NCI-H1436 (cell line): ENCODE measurements at places on chromosomes 12 and 14.

DNA sequence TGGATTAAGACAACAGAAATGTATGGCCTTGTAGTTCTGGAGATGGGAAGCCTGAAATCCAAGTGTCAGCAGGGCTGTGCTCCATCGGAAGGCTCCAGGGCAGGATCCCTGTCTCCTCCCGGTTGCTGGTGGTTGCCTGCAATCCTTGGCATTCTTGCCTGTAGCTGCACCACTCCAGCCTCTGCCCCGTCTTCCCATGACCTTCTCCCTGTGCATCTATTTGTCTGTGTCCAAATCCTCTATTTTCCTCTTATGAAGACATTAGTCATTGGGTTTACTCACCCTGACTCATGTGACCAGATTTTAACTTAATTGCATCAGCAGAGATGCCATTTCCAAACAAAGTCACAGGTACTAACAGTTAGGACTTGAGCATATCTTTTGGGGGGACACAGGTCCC is 15.1 kb downstream of the TUNAR start:
- no peak for DNase-seq

DNA sequence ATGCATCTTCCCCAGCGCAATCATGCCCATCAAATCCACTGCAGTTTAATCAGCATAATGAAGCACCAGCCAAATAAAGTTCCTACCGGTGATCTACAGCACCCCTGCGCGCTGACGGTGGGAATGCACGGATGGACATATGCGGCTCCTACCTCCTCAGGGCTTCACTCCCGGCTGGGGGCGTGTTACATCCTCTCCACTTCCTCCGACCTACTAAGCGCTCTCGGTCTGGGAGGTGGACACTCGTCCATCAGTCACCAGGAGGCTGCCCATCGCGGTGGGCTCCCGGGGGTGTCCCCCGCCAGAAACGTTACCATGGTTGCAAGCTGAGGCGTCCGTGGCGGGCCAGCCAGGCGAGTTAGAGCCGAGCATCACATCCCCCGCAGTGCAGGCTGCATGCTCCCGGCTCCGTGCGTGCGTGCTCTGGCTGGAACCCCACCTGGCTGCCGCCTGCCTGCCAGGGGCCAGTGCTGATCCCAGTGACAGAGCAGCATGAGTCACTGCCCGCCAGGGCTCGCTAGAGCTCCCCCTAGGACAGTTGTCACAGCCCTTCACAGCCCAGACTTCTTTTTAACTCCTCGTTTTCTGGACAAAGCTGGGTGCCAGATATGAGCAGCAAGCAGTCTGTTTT is 73.0 kb downstream of the CIT start:
- peak; percentile 1 for DNase-seq

- no peak for DNase-seq
Measured at GRCh38 chr14:64159588-64159987, 134.6 kb downstream of the ESR2 start.

DNA sequence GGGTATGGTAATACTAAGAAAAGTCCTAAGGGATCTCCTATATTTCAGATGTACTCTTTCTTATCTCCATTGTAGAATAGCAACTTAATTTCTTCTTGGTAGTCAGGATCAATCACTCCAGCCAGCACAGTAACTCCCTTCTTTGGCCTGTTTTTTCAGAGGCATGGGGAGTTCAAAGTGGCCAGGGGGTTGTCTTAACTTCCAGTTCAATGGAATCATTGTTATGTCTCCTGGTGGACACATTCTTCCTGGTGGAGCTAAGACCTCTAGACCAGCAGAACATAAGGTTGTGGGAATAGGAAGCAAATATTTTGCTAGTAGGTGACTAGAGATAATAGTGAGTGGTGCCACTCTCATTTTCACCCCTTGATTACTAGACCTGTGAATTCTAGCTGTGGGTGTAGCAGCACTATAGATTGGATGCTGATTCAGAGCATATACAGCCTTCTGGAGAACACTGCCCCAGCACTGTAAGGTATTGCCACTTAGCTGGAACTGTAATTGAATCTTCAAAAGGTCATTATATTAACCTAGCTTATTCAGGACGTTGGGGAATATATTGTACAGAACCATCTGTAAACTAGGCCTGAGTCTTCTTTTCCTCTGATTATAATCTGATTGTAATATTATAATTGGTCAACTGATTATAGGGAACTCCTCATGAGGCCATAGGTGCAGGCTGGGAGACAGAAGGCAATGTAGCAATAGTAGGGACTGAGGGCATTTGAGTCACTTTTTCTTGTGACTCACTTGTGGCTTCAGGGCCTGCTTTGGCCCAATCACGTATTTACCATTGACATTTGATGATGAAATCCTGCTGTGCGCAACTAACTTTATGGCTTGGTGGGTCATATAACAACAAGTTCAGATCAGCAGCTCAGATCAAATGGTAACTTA is 60.2 kb upstream of the ATP2B1 start:
- DNase-seq, result no peak

GRCh38 chr12:2149091-2149490 is 96.3 kb downstream of the CACNA1C start:
- DNase-seq, result no peak

GRCh38 chr14:46451800-46452199 is 199.8 kb downstream of the RPL10L start:
- no peak for DNase-seq

DNA sequence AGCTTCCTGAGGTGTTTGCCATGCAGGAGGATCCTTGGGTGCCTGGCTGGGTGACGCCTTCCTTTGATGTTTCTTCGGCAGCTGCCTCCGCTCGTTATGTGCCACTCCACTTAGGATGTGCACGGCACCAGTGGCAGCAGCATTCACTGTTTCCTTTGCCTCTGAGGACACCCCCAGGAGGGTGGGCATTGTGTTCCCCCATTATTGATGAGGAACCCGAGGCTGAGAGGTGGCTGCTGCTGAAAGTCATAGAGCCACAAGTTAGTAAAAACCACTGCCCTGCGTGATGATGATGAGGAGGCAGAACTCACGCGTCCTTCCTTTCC is 41.2 kb downstream of the EP400 start:
- DNase-seq, result no peak

GRCh38 chr12:91216871-91217270 is 34.3 kb upstream of the DCN start:
- no peak for DNase-seq

GRCh38 chr12:39605996-39606395 is 13.6 kb downstream of the ABCD2 start:
- no peak for DNase-seq

DNA sequence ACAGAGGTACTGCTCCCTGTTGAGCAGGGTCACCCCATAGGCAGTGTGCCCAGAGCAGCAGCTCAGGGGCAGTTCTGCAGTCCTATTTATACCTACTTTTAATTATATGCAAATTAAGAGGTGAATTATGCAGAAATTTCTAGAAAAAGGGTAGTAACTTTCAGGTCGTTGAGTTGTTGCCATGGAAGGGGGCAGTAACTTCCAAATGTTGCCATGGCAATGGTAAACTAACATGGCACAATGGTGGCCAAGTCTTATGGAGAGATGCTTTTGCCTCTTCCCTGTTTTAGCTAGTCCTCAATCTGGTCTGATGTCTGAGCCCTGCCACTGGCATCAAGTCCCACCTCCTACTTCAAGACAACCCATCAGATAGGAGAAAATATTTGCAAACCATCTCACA is 30.4 kb upstream of the P2RX7 start:
- DNase-seq, result no peak

DNA sequence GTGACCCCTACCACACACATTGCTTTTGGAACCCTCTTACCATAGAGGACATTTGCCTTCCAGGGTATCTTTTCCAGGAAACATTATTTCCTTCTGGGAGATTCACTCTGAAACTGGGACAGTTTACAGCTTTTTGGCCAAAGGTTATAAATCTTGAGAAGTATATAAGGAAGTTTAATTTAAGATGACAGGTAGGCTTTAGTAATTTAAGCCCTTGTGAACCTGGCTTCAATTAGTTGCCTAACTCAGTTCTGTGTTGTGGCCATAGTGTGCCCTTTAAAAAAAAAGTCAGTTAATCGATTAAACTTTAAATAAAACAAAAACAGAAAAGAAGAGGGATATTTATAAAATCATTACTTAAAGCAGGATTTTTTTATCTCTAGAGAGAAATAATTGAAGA is 142.9 kb downstream of the NAV3 start:
- DNase-seq, result no peak

DNA sequence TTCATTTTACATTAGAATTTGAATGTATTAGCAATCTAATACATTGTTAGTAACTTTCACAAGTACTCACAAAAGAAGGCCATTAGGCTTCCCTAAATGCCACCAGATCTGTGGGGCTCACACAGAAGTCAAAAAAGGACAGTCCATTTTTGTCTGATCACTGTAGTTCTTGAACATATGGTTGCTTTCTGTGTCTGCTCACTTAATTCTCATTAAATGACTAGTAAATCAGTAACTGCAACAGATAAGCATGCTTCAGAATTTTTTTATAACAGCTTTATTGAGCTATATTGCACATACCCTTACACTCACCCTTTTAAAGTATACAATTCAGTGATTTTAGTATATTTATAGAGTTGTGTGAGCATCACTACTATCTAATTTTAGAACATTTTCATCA is 71.4 kb downstream of the DENND5B start:
- no peak for DNase-seq

GRCh38 chr12:40947797-40948196 is 240.3 kb upstream of the PDZRN4 start:
- DNase-seq, result no peak

GRCh38 chr14:95521001-95521400 is 4.6 kb upstream of the SYNE3 start:
- no peak for DNase-seq

DNA sequence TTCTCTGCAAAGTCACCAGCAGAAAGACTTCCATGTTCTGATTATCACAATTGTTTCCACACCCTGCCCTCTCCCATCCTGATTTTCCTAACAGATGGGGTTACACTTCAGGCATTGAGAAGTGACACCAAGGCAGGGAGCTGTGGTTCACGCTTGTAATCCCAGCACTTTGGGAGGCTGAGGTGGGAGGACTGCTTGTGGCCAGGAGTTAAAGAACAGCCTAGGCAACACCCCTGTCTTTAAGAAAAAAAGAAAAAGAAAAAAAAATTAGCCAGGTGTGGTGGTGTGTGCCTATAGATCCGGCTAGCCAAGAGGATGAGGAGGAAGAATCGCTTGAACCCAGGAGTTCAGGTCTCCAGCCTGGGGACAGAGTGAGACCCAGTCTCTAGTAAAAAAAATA is 5.2 kb downstream of the PPP1CC start:
- DNase-seq, result no peak

GRCh38 chr12:18343708-18344107 is 82.4 kb downstream of the PIK3C2G start:
- no peak for DNase-seq

DNA sequence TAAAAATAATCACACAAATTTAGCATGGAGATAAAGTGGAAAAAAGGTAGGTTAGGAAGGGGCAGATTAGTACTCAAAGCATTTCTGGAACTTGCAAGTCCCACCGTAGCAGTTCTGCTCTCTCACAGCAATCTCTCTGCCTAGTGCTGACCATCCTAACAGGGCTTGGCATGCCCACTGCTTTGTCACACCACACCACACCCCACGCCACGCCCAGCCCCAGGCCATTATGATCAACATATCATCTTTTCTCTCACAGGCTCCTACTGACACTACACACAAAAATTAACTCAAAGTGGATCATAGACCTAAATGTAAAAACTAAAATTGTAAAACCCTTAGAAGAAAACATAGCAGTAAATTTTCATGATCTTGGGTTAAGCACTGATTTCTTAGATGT is 273.7 kb downstream of the DAD1 start:
- no peak for DNase-seq

DNA sequence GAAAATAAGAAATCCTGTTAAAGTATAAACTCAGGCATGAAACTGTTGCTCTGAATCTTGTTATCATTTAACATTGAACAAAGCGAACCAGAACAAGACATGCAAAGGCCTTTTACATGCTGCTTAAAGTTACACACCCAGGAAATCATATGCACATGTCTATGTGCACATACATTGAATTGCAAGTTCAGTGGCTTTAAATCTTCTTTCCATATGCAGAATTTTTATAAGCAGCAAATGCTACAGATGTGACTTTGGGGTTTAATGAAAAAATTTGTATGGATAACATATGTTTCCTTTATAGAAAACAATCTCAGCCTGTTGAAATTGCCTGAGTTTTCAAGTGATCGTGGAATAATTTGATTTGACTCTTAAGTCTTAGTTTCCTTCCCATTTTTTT is 193.9 kb downstream of the AEBP2 start:
- DNase-seq, result no peak

DNA sequence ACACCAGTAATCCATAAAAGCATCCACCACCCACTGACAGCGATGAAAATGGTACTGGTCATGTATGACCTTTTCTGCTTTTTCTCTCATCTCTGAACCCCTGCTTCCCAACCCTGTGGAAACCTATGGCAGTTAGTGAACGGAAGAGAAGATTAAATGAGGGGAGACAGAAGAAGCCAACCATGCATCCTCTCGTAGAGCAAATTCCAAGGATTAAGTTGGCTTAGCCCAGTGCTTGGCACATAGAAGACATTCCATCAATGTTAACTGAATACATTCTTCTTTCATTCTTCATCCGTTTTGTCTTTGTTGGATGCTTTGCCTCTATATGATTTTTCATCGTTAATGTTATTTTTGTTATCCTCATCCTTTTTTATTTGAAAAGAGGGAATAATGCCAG is 339.7 kb upstream of the FLRT2 start:
- no peak for DNase-seq

DNA sequence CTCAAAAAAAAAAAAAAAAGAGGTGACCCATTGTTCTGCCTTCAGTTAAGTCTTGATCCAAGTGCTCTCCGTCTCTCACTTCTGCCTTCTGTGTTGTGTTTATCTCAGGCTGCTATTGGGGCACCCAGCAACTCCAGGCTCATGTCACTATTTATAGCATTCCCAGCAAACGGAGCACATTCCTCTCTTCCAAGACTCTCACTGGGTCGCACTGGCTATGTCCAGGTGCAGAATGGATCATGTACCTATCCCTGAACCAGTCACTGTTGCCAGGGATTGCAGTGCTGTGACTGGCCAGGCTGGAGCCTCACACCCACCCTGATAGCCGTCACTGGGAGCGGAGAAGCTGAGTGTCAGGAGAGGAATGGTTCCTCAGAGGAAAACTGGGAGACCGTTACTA is 31.2 kb downstream of the RHOF start:
- no peak for DNase-seq

DNA sequence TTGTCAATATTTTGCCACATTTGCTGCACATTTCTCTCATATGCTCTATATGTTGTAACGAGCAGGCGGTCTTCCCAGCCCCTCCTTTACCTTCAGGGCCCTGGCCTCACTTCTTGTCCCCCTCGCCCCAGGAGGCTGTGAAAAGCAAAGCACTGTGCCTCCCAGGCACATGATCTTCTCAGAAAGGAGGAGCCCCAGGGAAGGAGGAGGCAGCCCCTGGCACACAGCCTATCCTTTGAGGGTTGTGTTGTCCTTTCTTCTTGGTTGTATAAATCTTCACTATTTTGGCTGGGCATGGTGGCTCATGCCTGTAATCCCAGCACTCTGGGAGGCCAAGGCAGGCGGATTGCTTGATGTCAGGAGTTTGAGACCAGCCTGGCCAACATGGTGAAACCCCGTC is 77.0 kb downstream of the PPP2R5C start:
- no peak for DNase-seq
